ENCODE measurements at places on chromosomes 1 and 21.

- DNase-seq, result no peak
Measured at GRCh38 chr1:239807361-239807760, 284.3 kb upstream of the FMN2 start.

DNA sequence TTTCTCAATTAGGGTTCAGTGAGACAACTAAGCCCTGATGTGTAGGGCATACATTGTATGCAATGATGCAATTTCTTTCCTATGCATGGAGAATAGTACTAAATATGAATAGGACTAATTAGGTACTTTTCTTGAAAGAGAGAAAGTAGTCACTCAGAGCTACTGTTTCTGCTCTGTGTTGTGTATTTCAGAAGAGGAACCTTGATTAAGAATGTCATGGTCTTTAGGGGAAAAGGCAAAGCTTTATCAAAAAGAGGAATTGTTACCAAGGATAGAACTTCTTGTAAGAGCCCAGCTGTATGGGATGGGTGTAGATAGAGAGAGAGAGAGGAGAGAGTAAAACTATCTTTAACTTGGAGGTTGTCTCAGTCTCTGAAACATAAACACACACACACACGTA is 49.1 kb downstream of the HLX start:
- no peak for DNase-seq

GRCh38 chr1:232477728-232478127 is 152.2 kb downstream of the SIPA1L2 start:
- DNase-seq, result no peak

GRCh38 chr1:21123287-21123948 is 53.3 kb downstream of the EIF4G3 start:
- DNase-seq, result no peak

- no peak for DNase-seq
Measured at GRCh38 chr1:47918257-47918867, 78.8 kb downstream of the TRABD2B start.

DNA sequence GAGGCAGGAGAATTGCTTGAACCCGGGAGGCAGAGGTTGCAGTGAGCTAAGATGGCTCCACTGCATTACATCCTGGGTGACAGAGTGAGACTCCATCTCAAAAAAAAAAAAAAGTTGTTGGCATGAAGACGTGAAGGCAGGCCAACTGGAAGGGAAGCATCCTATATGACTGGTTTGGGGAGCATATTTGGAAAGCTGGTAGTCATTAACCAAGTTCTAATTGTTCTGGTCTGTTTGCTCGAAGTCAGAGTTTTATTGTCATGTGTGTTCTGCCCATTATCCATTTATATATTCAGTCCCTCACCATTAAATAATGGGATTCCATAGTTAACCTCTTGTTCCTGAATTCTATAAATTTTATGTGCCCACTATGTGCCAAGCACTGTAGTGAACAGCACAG is 3.3 kb upstream of the GLRX2 start:
- DNase-seq, result no peak

GRCh38 chr1:57131701-57132394 is 166.0 kb upstream of the C8B start:
- DNase-seq, result no peak

GRCh38 chr1:17606826-17607440 is 67.4 kb downstream of the ARHGEF10L start:
- DNase-seq, result peak; percentile 54

- no peak for DNase-seq
Measured at GRCh38 chr21:42096566-42096965, 25.4 kb downstream of the UMODL1 start.

DNA sequence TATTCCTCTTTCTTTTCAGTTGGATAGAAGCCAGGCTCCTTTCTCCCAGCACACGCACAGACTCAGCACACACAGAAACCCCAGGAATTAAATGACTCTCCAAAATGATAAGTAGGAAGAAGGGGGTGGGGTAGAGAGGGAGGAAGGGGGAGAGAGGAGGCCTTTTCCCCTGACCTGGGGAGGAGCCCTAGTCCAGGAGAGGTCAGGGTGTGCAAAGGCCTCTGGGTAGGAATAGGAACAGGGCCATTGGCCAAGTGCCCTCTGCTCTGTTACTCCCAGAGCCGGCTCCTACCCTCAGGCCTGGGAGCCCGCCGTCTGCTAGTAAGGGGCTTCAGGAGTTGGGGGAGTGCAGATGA is 35.6 kb upstream of the PUM1 start:
- no peak for DNase-seq

DNA sequence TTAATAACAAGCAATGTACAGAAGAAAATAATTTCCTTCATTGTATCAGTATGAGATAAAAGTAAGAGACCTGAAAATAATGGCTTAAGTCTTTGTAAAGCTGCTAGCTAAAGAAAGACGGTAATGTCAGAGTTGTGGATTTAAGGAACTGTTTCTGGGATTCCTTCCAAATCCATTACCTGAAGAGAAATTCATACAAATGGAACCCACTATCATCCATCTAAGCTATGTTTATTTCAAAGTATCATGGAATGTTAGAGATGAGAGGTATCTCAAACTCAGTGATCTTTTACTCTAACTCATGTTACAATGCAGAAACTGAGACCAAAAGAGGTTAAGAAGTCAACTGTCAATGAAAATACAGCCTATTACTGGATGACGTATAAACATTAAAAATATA is 197.7 kb downstream of the DENND1B start:
- no peak for DNase-seq

- no peak for DNase-seq
Measured at GRCh38 chr1:45216861-45217260, 10.5 kb upstream of the ZSWIM5 start.

GRCh38 chr21:42593007-42593814 is 60.2 kb upstream of the PDE9A start:
- DNase-seq, result peak; percentile 62

GRCh38 chr1:165403835-165404482 is 41.0 kb downstream of the RXRG start:
- DNase-seq, result peak; percentile 37

GRCh38 chr1:185627171-185627570 is 107.0 kb upstream of the HMCN1 start:
- DNase-seq, result no peak

Measured in activated CD4-positive, alpha-beta T cell treated with anti-CD3 and anti-CD28 coated beads, Interleukin-2, amount 50 U/mL, for 16 hours (primary cell).